ENCODE measurements at places on chromosomes 3 and 15.

DNA sequence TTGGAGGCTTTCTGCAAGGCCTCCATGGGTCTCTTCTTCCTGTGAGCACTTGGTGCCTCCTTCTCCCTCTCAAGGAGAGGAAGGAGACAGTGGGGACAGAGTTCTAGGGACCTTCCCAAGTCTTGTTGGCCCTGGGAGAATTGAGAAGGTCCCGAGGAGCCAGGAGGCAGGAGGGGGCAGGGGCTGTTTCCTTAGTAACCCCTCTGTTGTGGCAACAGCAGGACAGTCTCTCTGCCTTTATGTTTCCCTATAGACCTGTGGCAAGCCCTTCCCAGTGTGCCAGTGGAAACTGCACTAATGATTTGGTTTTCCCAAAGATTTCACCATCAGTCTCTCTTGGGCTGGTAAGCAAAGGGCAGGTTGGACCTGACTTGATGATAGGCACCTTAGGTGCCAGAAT is 87.8 kb upstream of the GALNT15 start:
- DNase-seq, result no peak

GRCh38 chr15:71337197-71337845 is 222.1 kb downstream of the THSD4 start:
- peak; percentile 30 for DNase-seq

GRCh38 chr15:41695750-41696436 is 35.7 kb downstream of the MGA start:
- DNase-seq, result peak; percentile 39

- DNase-seq, result no peak
These were observed 416.9 kb downstream of the FOXP1 start for GRCh38 chr3:71166339-71167240.

- no peak for DNase-seq
These were observed 219.6 kb downstream of the EPHA3 start for GRCh38 chr3:89326997-89327396.

DNA sequence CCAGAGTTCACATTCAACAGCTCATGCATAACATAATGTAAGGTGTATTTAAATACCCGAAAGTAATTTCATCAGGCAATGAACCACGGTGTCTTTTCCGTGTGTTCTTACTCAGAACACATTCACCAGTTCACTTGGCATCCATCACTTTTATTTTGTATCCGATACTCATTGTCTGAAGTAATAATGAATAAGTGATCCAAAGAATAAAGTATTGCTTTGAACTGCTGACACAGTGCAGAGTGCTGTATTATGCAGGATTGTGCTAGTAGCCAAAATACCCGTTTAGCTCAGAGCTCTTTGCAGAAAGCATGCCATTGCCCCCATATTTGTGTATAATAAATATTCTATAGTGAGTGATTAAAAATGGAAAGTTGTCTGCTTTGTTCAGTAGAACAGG is 460.9 kb upstream of the KCNMB2 start:
- DNase-seq, result no peak

DNA sequence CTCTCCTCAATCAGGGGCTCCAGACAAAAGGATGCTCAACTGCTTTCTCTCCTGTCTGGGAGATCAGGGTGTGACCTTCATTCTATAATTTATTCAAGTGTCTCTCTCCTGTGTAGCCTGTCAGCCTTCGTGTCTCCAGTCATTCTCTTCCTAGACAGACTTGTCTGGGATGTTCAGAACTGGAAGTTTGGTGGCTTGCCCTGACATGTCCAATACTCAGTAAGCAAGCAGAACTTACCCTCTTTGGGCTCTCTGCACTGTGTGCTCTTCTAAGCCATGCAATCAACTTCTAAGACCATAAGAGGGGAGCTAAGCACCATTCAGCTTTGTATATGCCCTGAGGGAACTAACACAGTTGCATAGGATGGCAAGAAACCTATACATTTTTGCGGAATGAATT is 14.1 kb downstream of the ACKR2 start:
- no peak for DNase-seq

DNA sequence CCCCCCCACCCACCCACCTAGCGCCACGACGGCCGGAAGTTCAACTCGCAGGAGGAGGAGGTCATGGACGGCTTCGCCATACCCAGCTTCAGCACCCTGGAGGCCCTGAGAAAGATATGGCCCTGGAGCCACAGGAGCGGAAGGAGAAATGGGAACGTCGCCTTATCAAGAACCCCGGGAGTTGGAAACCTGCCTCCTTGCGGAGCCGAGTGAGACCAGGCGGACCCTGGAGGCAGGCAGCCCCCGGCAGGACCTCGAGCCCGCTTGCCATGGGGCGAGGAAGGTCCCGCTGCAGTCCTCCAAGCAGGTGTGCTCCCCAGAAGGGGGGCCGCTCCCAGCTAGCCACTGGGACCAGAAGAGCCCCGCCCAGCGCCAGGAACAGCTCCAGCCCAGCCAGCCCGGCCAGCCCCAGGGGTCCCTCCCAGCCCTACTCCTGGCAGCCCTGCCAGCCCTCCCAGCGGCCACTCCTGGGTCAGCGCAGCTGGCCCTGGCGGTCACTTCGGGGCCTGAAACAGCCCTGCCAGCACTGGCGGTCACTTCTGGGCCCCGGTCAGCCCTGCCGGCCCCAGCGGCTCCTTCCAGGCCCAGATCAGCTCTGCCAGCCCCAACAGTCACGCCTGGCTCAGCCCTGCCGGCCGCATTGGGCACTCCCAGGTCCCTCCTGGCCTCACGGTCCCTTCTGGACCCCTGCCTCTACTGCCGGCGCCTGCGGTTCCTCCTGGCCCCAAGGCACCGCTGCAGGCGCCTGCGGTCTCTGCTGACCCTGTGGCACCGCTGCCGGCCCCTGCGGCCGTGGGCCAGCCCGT is 10.3 kb upstream of the ROPN1B start:
- DNase-seq, result no peak

DNA sequence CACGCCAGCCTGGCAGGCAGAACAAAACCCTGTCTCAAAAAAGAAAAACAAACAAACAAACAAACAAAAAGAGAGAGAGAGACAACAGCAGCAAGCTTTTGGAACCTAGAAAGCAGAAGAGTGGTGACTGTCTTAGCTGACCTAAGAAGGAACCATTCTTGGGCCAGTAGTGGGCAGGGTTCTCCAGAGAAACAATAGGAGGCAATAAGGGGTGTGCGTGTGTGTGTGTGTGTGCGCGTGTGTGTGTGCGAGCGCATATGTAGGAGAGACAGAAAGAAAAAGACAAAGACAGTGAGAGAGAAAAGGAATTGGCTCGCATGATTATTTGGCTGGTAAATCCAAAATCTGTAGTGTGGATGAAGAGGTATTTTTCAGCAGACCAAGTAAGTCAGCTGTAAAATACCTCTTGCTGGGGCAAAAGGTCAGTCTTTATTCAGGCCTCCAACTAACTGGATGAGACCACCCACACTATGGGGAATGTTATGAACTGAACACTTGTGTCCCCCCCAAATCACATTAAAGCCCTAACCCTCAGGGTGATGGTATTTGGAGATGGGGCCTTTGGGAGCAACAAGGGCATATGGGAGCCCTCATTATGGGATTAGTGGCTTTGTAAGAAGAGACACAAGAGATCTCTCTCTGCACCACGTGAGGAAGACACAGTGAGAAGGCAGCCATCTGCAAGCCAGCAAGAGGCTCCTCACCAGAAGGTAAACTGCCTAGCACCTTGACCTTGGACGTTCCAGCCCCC is 15.1 kb upstream of the BLM start:
- DNase-seq, result no peak

GRCh38 chr3:123478314-123478713 is 29.4 kb upstream of the ADCY5 start:
- DNase-seq, result no peak

GRCh38 chr3:39344746-39345344 is 15.3 kb downstream of the CCR8 start:
- DNase-seq, result no peak

DNA sequence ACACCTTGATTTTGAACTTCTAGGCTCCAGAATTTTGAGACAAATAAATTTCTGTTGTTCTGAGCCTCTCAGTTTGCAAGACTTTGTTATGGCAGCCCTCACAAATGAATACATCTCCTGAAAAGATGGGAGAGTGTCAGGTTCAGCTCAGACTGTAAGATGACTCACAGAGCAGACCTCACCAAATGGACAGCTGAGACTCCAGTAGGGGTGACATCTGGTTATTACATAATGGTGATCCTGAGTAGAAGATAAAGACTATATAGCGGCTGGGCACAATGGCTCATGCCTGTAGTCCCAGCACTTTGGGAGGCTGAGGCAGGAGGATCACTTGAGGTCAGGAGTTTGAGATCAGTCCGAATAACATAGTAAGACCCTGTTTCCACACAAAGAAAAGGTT is 26.2 kb upstream of the MTMR14 start:
- no peak for DNase-seq

- DNase-seq, result no peak
These were observed 5.4 kb upstream of the CYP1A1 start for GRCh38 chr15:74730619-74731316.

GRCh38 chr3:151707216-151707615 is 26.5 kb upstream of the AADACL2 start:
- DNase-seq, result no peak

- DNase-seq, result peak; percentile 20
These were observed at the start of gene RTP4 for GRCh38 chr3:187368251-187369088. TSS of gene RTP4 (plus strand) at chr3:187368385. CDS start at chr3:187368442, 57 bp downstream.

- no peak for DNase-seq
These were observed 4.1 kb upstream of the MB21D2 start for GRCh38 chr3:192921793-192922192.

DNA sequence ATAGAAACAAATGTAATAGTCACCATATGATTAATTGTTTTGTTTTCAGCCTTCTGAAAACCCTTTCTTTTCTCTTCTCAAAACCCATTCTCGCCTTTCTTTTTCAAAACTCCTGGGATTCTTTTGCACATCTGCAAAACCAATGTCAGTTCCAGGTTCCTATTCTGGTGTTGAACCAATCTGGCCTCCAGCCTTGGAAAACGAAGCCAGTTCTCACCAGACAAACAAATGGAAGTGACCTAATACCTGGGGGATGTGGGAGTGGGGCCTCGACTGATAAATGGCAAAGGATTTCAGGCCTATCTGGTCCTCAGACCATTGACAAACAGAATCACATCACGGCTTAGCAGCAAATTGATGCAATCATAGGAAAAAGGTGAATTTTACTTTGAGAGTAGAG is 73.0 kb downstream of the COL8A1 start:
- DNase-seq, result peak; percentile 33

DNA sequence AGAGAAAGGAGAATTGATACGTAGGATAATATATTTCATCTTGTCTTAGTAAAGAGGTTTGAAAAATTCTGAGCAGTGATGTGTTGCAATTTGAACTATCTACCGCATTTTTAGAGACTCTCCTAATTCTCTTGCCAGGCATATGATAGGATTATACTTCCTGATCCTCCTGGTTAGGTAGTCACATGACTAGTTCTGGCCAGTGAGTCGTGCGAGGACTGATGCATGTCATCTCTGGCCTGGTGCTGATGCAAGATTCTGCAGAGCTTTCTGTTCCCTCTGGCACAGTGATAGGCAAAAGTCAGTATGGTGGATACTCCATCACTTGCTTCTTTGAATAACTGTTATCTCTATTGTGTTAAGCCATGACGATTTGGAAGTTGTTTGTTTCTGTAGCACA is 277.6 kb upstream of the NAALADL2 start:
- DNase-seq, result peak; percentile 6

DNA sequence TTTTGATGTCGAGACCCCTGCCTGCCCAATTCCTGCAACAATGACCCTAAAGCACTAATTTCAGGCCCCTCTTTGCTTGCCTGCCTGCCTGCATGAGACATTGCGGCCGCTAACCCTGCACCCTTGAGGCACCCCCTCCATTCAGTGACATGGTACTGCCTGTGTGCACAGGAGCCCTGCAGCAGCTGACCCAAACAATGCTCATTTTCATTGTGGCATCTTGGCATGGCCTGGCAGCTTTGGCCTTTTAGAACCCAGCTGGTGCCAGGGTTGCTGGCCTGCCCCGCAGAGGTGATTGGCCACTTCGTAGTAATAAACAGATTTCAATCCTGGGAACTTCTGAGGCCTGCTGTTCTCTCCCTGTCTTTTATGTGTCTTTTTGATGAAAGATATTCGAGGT is 33.8 kb downstream of the SLCO3A1 start:
- no peak for DNase-seq

- no peak for DNase-seq
These were observed 115.6 kb downstream of the SENP2 start for GRCh38 chr3:185701611-185702261.

DNA sequence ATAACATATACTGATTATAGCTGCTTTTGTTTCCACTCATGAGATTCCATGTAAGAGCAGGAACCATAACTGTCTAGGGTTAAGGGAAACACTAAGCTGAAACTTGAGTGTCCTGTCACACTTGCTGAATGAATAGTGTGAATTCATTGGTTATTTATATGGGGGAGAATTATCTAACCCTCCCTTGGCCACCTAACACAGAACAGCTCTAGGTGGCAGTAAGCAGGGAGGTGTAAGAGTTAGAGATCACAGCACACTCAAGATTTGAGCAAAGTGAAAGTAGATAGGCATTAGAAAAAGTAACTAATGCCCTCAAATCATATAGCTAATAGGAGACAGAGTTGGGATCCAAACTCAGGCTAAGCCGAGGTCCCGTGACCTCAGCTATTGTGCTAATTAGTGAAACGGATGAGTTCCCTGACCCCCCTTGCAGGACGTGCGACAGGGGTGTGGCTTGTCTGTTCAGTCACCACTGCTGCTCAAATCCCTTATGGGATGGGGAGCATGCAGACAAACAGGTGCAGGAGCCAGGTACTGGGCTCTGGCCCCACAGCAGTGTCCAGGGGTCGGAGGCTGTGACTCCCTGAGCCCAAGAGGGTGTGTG is 27.7 kb upstream of the ANO10 start:
- DNase-seq, result no peak

- DNase-seq, result no peak
These were observed 1.4 kb upstream of the SEC13 start for GRCh38 chr3:10322352-10322710.

Data from fibroblast of upper back skin (primary cell).